HL-60 (cell line): ENCODE measurements at places on chromosomes 7 and 10.

GRCh38 chr10:101046332-101047238 is 15.2 kb upstream of the KAZALD1 start:
- no peak for DNase-seq

- no peak for DNase-seq
Observed at GRCh38 chr10:116705498-116705897, 36.9 kb downstream of the HSPA12A start.

DNA sequence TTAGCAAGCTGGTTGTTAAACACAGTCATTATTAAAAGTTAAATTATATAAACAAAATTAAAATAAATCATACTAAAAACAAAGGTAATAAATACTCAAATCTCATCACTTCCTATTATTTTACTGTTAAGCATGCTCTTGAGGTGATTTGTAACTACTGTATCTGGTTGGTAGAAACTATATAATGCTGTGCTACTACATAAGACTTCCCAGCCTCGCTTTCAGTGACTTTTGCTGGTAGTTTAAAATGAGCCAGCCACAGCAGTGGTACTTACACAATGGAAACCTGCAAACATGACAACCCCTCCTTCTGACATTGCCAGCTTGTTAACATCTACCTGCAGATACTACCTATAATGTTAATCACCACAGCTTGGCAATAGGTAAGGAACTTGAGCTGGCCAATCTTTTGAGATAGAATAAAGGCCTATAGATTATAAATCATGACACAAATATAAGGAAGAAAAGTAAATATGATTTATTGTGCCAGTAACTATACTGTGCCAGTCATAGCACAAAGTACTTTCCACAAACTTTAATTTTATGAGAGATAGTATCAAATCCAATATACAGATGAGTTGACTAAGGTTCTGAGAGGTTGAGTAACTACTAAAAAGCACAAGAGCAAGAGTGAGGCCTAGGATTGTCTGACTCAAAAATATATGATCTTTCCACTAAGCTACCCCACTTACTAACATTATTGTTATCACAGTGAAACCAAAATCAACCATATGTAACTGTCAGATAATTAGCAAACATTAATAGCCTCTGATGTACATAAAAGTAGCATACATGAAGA is 181.1 kb upstream of the ASAH2 start:
- DNase-seq: no peak

DNA sequence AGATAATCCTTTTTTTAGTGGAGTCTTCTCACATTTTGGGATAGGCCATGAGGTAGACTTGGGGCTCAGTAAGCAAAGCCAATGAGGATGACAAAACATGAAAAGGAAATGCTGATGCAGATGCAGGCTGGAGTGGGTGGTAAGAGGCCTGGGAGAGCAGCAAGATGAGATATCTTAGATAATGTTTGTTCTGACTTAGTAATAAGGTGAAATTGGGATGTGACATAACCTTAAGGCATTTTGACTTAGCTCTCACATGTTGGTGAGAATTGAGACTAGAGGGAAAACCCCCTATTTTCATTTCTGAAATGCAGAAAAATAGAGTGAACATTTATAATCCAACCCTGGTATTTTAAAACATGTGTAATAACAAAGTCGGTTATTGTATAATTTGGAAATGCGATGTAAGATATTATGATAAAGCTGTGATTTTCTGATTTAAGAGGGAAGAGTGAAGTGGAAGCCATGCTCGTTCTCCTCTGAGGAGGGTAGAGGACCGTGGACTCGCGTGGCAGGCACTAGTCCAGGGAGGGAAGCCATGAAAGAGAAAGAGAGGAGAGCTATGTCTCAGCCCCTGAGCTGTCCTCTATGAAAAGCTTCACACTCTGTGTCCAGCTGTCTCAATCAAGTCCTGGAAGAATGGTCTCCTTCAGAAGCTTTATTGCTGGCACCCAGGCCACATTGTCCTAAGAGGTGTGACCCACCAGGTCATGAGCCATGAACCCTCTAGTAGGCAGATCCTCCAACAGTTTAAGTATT is 57.3 kb downstream of the ST7 start:
- DNase-seq: no peak

DNA sequence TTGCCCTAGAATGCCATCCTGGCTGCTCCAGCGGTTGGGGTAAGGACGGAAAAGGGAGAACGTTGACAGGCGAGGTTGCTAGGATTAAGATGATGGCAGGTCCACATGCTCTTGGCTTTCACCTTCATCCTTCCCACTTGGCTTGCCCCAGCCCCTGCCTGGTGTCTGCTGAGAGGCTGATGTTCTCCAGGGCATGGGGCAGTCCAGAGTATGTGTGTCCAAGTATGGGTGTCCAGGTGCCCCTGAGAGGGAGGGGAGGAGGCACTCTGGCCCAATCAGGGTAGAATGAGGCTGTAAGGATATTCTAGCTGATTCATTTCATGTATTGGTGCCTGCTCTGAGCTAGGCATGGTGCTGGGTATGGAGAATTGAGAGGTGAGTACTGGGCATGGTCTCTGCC is 12.6 kb downstream of the NEURL1 start:
- no peak for DNase-seq

DNA sequence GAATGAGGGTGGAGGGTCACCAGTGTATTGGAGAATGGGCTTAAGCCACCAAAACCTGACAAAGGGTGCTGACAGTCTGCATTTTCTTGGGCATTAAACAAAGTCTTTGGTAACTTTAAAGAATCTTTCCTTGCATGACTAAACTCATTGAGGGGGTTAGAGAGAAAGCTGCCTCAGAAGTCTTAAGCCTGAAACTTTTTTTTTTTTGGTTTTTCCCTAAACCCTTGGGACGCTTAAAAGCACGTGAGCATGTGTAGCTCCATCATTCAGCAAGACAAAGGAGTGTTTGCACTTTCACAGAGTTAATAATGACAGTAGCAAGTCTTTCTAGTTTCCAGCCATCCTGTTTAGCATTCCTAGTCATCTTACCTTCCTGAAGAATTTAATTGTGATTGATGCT is 110.7 kb downstream of the LRMDA start:
- DNase-seq: no peak

DNA sequence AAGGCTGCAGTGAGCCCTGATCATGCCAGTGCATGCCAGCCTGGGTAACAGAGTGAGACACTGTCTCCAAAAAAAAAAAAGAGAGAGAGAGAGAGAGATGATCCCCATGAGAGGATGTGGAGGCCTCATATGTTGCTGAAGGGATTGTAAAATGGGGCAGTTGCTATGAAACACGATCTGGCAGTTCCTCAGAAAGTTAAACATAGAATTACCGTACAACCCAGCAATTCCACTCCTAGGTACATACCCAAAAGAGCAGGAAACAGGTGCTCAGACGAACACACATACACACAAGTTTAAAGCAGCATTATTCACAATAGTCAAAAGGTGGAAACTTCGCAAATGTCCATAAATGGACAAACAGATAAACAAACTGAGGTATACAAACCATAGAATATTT is 27.4 kb upstream of the CYTH3 start:
- DNase-seq: no peak

- DNase-seq: no peak
Observed at GRCh38 chr7:102047-102711, 90.2 kb upstream of the FAM20C start.

GRCh38 chr7:96794063-96794462 is 84.4 kb upstream of the SEM1 start:
- DNase-seq: no peak

GRCh38 chr10:32988604-32989003 is 30.6 kb upstream of the ITGB1 start:
- DNase-seq: no peak

- no peak for DNase-seq
Observed at GRCh38 chr7:158595068-158595467, 7.4 kb upstream of the PTPRN2 start.

DNA sequence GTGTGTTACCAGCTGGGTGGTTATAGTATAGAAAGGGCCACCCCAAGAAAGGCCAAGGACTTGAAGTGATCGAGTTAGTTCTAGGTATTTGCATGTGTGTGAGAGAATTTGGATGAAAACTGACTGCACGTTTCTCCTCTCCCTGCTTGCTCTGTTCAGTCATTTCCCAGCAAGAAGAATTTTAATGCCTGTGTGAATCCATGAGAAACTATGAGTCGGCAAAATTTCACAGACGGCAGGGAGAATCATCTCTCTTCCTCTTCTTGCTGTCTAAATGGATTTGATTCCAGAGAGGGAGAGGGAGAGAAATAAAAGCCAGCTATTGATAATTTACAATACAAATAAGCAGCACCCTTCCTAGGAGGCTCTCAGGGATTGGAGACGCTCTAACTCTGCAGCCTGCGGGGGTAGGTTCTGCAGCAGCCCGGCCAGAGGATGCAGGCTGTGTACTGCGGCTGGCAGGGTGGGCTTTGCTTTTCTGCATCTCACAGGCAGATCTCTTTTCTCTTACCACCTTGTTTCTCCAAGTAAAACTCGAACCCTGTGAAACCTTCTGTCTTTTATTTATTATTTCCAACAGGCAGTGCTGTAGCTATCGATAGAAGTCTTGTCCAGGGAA is 183.6 kb downstream of the TCF7L2 start:
- no peak for DNase-seq

DNA sequence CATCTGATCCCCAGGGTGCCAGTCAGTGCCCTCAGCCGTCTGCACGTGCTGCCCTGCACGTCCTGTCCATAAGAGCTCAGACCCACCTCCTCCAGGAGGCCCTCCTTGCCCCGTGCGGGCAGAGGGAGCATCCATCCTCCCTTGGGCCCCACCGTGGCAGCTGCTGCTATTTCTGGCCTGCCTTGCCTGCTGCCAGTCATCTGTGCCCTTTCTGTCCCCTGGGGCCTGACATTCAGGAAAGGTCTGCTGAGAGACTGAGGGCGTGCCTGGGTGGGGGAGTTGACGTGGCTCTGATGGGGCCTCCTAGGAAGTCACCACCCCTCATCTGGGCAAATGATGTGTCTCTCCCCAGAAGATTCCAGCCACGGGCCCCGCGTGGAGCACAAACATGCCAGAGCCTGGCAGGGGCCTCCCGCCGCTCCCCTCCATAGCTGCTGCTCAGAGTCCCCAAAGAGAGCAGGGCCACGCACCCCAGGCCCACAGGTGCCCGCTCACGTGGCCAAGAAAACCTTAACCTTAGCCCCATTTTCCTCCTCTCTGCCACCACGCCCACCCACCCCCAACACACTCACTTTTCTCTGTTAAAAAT is 21.8 kb downstream of the DPYSL4 start:
- no peak for DNase-seq

DNA sequence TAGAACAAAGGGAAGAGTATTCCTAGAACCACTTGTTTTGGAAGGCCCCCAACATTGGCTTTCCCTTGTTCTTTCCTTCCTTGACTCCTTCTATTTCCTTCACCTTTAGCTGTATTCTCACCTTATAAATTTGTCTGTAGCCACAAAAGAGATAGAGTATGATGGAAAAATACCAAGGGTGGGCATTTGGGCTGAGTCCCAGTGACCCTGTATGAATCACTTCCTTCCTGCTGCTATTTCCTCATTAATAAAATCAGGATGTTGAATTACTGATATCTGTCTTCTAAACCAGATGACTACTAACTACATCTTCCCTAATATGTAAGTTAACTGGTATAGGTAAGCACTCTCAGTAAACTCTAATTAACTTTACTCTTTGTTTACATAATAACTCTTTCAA is 55.1 kb downstream of the IFIT5 start:
- DNase-seq: no peak

DNA sequence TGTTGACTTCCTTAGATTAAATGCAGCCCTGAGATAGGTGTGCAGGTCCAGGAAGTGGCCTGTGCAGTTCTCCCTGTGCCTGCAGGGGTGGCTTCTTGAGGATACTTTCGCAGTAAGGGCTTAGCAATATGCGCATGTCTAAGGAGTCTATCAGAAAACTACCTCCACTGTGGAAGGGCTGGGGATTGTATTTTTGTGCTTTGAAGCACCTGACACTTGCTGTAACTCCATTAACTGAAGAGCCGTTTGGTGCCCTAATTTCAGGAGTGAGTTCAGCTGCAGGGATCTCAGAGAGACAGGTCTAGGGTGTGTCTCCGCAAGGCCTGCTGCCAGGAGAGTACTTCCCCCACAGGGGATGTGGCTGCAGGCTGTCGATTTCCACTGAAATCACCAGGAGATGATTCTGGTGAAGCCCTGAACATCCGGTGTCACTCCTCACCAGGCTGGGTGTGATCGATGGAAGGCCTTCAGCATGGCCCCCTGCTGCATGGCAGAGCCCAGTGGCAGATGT is 35.5 kb downstream of the IKZF1 start:
- DNase-seq: peak; percentile 74

DNA sequence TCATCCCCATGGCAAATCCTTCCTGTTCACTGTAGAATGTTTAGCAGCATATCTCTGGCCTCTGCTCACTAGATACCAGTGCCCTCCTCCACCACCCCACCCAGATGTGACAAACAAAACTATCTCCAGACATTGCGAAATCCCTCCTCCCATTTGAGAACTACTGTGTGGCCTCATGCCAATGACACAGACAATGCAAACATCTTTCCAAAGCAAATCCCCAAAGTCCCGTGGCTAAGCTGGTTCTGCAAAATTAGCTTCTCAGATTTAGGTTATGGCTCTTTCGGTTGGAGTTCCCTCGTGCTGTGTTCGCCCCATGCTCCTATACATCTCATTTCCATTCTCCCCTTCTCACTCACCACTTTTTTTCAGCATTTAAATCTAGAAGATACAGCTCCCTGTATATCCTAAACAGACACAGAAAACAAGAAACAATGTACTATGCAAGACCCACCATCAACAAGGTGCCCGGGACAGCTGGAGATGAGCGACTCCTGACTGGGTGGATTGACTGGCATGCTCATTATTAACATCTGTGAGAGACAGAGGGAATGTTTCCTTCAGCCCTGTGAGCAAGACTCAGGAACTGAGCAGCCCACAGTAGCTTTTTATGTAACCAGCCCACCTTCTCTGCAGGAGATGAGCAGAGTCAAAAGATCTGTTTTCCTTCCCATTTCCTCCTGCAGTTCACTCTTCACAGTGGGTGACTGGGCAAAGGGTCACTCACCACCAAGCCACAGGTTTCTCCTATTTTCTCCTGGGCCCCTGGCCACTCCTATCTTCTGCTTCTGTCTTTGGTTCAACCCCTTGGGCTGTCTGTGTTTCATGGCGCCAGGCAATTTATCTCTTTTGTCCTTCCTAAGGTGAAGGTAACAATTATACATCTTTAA is 225.7 kb upstream of the AOAH start:
- no peak for DNase-seq

DNA sequence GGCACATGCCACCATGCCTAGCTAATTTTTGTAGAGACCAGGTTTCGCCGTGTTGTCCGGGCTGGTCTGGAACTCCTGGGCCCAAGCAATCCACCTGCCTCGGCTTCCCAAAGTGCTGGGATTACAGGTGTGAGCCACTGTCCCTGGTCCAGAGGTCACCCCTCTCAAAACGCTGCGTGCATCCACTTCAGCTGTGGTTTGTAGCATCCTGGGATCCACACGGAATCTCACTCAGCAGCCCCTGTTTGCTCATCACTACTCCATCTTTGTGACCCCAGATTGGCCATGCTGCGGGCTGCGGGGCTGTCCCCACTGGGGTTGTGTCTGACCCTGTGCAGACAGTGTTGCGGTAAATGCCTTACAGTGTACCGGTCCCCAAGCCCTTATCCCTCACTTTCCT is 3.5 kb downstream of the INPP5A start:
- DNase-seq: no peak

- no peak for DNase-seq
Observed at GRCh38 chr10:88592381-88592780, 5.8 kb downstream of the LIPJ start.

GRCh38 chr10:33802566-33802965 is 468.1 kb upstream of the NRP1 start:
- no peak for DNase-seq

GRCh38 chr10:122490786-122491680 is 29.7 kb downstream of the HTRA1 start:
- DNase-seq: no peak

GRCh38 chr10:28075424-28075823 is 76.5 kb upstream of the ODAD2 start:
- no peak for DNase-seq

GRCh38 chr7:151438864-151439601 is 908 bp downstream of the CRYGN start:
- no peak for DNase-seq
